ENCODE measurements at places on chromosomes 5 and 9.

DNA sequence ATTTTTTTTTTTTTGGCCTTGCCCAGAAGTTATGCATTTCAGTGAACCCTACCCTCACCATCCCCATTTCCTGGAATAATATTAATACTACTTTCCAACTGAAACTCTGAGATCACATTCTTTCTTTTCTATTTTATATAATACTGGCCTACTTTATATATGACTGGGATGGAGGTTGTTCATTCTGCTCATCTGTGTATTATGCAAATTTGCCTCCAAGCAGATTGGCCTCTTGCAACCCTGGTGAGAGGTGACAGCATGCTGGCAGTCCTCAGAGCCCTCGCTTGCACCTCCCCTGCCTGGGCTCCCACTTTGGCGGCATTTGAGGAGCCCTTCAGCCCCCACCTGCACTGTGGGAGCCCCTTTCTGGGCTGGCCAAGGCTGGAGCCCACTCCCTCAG, 35.4 kb downstream of the CDKN2A start:
- no peak for DNase-seq

GRCh38 chr9:123757547-123757946, 172.4 kb downstream of the DENND1A start:
- DNase-seq = no peak

- DNase-seq = no peak
Observed at GRCh38 chr9:76395381-76395780, 1.2 kb upstream of the RFK start.

DNA sequence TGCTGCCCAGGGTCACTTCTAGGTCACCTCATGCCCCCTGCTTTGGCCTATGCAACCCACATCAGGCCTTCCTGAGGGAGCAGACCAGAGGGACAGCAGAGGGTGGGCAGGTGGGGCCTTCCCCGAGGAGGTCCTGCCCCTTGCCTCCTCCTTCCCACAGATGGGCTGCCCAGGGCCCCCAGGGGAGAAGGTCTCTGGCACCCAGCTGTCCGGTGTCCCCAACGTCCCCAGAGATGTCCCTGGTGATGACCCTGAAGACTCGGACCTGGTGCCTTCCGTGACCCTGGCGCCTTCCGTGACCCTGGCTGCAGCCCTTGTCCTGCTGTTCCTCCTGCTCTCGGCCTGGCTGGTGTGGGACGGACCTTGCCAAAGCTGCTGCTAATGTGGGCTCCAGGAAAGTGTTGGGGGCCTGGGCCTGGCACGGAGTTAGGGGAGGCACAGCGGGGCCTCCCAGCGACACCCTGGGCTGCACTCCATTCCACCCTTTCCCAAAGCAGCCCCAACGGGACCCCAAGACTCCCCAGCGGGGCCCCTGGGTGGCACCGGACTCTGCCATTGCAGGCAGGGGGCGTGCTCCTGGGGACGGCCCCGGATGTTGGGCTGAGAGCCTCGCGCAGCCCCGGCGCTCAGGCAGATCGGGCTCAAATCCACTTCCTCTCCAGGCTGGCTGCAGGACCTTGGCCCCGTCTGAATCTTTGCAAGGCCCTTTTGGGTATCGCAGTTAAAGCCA, 6.8 kb upstream of the SLC2A6 start:
- peak; percentile 44 for DNase-seq

DNA sequence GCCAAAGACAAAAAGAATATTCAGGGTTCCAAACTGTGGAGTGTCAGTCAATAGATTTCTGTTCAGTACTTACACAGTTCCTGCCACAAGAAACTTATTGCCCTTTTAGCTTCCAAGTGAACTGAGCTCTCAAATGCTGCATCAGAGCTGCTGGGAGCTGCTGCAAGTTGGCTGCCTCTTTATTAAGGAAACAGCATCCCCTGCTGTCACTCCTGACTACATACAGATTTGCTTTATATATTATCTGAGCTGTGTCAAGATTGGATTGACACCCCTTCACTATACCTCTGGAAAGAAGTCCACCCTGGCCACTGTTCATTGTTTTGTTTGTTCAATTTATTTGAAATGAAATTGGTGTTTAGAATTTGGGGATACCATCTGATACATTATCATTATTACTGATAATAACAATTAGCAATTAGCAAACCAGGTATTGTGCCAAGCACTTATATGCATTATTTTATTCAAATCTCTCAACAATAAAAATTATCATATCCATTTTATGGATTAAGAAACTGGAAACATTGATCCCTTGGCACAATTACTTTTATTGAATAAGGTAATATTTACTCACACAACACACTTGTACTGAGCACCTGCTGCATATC, 16.4 kb upstream of the C5orf58 start:
- DNase-seq = no peak

DNA sequence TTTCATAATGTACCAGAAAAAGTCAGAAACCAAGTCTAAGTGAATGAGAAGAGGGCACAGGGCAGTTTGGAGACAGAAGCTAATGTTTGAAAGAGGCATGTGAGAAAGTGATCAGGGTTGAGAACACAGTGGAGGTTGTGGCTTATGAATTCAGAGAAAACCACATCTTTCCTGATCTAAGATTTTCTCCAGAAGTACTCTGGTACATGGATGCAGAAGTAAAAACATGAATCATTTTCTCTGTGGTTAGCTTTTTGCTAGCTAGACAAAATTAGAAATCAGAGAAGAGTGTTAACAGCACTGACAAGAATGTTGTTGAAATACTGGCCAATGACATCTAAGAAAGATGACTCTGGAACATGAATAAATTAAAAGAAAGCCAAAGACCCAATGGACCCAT, 541.1 kb downstream of the DNAH5 start:
- DNase-seq = no peak

DNA sequence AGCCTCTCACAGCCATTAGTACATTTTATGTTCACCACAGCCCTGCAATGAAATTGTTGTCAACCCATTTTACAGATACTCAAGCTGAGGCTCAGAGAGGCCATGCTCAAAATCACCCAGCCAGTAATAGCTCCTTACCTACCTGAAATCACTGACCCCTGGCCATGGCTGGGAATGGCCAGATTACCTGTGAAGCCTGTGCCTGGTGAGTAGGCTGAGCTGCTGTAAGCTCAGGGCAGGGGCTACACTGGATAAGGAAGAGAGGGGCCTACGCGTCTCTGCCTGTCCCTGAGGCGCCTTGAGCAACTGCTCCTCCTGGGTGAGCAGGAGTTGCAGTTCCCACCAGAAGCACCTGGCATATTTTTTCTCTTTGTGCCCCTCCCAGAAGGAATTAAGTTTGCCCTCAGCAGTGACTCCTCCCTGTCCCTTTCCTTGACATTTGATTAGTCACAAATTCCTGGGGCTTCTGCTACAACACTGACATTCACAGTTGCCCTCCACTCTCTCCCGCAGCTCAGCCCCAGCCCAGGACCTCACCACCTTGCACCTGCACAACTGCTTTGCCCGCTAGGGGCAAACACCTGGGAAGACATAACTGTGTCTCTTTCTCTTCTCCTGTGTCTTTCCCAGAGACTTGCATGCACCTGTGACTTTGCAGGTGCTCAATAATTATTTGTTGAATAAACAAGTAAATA, 5.7 kb downstream of the CLTB start:
- no peak for DNase-seq

DNA sequence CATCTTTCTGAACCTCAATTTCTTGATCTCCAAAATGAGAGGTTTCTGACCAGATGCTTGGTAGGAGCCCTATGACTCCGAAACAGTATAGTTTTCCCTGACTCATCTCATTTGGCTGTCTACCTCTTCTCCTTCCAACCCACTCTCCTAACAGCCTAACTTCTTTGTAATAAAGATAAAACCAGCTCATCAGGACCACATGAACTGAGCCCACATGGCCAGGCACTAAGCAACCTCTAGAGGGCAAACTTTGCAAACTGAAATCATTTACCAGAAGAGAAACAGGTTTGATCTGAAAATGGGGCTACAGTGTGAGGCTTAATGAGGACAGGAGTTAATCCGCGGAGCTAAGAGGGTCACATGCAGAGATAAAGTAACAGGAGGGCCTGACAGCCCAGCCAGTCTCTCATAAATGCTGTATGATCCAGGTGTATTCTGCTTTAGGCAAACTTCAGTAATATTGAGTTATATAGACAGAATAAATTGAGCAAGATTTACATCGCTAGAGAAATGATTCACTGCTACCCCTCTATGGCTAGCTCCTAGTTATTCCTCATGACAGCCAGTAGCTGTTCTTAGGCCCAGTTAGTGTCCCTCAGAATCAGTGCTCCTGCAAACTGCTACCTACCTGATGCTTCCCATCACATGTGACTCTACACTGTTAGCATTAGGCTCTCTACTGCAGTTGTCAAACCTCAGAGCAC, 64.6 kb downstream of the ABCA1 start:
- peak; percentile 29 for DNase-seq

GRCh38 chr9:93137362-93137761, 3.3 kb upstream of the NINJ1 start:
- DNase-seq = no peak

GRCh38 chr5:53645078-53645477, 84.6 kb downstream of the NDUFS4 start:
- DNase-seq = no peak

DNA sequence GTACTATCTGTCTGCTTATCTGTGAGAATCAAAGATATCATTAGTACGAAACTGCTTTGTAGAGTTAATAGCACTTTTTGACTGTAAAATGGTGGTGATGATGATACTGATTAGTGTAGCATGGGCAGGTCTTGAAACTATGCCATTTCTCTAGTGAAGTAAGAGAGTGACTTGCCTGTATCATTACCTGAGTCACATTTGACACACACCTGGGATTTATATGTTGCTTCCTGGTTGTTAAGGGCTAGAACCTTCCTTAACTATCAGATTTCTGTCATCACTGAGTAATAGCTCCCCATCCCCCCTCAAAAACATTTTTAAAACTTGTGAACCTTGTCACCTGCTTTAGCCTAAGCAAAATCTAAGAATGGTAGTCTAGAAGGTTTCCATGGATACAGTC, 135.6 kb upstream of the RORB start:
- no peak for DNase-seq

- DNase-seq = no peak
Observed at GRCh38 chr5:113295111-113295539, 139.7 kb downstream of the TSSK1B start.

GRCh38 chr5:43874772-43875171, 271.8 kb downstream of the NNT start:
- DNase-seq = no peak

GRCh38 chr5:76083555-76084495, 642 bp downstream of the SV2C start:
- peak; percentile 17 for DNase-seq

Data from stimulated activated naive CD8-positive, alpha-beta T cell treated with anti-CD3 and anti-CD28 coated beads, Interleukin-15, Interleukin-2, amounts not matched to agents 100 U/mL and 50 U/mL, for 24 hours (primary cell).